Mesothelial cell of epicardium (in vitro differentiated cells): ENCODE measurements at places on chromosomes 5 and 9.

- no peak for DNase-seq
Measured at GRCh38 chr9:108609227-108609896, 246.4 kb downstream of the ACTL7B start.

DNA sequence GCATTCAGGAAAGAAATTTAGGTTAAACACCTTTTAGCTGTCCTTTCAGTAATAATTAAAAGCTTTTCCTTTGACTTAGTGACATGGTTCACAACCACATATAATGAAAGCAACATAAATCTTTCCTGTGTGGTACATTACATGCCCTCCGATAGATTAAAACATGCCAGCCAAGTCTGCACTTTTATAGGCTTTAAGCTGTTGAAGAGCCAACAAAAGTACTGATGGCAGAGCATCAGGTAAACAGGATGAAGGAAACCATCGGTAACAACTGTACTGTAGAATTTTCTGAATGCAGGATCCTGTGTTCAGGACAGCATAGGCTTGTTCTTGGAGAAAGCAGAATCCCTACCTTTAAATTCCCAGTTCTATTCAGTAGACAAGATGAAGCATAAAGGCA lies 226.6 kb downstream of the MLLT3 start:
- no peak for DNase-seq

GRCh38 chr5:131952301-131952857 lies 6.9 kb upstream of the MEIKIN start:
- no peak for DNase-seq

DNA sequence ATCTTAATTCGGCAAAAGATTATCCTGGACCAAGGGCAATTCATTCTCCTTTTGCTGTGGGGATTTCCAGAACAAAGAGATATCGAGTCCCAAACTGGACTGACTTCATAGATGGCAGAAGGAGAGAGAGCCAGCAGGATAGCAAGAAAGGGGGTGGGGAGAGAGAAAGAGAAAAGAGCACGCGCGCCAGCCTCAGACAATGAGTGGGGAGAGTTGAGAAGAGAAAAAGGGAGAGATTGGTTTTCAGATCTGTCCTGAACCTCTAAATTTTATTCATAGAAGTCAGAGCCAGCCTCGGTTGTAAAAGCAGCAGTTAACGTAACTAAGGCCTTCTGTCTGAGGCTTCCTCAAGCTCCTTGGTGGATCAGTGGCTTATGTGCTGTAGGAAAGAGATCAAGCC lies 55.3 kb upstream of the ALDH1B1 start:
- DNase-seq, result no peak

DNA sequence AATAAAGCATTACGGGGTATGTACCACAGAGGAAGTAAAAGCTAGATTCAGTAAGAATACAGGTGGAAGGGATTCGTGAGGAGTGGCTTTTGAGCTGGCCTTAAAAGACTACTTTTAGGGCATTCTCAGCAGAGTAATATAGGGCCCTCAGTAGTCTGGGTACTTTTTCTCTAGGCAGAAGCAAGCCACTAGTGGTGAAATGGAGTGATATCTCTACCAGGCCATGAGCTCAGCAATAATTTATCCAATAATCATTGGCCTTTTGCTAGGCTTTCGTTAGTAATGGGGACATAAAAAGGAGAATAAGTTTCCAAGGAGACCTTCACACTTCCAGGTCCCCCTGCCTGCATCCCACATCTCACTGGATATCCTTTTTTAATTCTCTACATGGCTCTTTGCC lies 1.7 kb downstream of the POLR3G start:
- no peak for DNase-seq

DNA sequence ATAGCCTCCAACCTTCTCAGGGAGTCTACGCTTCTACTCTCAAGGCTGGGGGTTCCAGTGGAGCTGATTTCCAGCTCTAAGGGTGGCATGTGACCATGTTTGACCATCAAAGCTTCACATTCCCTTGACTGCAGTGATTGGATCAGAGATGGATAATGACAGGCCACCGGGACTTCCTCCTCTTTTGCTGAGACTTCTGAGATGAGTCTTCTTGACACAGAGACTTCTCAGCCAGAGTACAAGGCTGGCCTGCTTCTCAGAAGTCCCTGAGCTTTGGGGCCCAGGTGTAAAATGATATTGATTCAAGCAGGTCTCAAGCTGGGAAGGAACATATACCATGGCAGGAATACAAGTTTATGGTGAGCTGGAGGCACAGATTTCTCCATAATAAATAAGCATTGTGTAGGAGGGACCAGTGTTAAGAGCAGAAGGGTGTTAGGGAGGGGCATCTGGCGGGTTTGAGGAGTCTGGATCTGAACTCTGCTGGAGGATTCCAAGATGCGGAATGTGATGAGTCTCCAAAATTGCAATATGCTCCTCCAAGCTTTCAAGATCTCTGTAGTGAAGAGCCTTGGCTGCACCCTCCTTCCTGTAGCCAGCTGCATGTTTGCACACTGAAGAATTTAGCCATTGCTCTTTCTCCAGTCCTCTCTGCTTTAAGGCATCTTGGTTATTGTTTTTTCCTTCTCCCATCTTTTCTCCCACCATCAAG lies 41.7 kb upstream of the HSD17B4 start:
- DNase-seq, result no peak

- no peak for DNase-seq
Measured at GRCh38 chr9:5832071-5832537, 813 bp downstream of the ERMP1 start.

GRCh38 chr9:105414947-105415661 lies 32.7 kb upstream of the FSD1L start:
- peak; percentile 44 for DNase-seq

DNA sequence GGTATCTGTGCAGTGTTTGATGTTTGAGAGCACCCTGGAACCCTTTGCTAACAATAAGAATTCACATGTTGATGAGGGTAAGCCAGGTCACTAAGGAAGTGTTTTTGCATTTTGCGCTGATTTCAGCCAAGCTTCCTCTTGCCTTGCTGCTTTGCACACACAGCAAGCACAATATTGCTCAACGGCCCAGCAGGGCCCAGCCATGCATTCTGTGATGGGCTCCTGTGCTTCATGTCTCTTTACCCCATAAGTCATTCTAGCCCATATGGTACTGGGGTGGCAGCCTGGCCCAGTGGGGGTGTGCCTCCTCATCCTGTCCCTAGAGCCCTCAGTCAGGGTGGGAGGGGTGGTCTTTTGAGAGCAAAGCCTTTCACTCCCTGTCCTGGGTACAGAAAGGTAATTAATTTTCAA lies 481.3 kb downstream of the GADD45G start:
- no peak for DNase-seq

DNA sequence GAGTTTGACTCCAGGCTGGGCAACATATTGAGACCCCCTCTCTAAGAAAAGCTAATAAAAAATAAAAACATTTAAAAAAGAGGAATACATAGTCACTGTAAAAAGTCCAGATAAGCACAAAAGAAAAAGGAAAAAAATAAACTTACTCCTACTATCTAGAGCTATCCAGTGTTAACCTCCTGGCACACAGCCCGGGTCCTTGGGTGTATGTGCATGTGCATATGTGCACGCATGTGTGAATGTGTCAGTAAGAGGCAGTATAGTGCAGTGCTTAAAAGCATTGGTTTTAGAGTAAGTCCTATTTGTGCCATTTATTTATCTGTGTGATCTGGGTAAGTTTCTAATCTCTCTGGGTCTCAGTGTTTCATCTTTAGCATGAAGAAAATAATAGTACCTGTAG lies 26.7 kb downstream of the FAM219A start:
- DNase-seq, result no peak

- no peak for DNase-seq
Measured at GRCh38 chr5:124736082-124736804, 10.2 kb downstream of the ZNF608 start.

DNA sequence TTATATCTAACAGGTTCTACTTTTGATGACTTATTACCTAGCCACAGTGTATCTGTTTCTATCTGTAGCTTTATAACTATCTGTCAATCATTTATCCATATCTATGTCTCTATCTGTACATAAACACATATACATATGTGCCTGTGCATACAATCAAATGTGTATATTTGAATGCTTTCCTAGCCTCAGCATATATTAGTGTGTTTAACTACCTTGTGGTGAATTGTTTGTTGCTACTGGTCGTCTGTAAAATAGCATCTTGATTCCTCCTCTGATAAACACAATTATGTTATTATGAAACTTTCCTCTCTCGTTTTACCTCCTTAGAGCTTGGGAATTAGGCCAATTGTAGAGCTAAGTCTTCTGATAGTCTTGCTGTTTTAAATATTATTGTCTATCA lies 44.4 kb downstream of the PARP8 start:
- no peak for DNase-seq

GRCh38 chr5:133371371-133372155 lies 240.8 kb downstream of the FSTL4 start:
- peak; percentile 34 for DNase-seq

- DNase-seq, result no peak
Measured at GRCh38 chr5:88675708-88676636, 207.0 kb downstream of the MEF2C start.

DNA sequence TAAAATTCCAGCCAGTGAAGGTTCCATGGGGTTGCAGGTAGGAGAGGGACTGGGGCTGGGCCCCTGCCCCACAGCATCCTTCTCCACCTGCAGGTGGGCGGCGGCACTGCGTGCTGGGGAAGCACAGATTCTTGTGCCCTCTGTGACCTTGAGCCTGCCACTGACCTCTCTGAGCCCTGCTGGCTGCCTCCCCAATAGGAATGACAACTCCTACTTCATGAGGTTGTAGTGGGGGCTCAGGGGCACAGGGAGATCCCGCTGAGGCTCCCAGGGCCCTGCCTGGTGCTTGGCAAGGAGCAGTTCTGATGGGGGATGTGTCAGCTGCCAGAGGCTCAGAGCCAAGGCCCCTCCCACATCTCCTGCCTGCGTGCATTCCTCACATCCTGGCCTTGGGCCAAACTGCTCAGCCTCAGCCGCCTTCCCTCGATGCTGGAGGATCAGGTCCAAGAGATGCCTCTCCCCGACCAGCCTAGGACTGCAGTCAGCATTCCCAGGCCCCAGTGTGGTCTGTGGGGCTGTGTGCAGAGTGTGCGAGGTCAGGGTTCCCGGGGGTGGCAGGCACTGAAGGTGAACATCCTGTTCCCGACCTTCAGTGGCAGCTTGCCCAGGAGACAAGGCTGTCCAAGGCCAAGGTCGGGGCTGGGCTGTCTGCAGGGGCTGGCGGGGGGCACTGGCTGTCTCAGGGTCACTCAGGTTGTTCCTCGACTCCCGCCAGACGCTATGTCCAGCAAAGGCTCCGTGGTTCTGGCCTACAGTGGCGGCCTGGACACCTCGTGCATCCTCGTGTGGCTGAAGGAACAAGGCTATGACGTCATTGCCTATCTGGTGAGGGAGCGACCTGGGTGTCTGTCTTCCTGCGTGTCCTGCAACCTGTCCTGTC lies 7.0 kb downstream of the ASS1 start:
- peak; percentile 92 for DNase-seq

GRCh38 chr5:134086943-134087305 lies 27.6 kb upstream of the TCF7 start:
- no peak for DNase-seq

DNA sequence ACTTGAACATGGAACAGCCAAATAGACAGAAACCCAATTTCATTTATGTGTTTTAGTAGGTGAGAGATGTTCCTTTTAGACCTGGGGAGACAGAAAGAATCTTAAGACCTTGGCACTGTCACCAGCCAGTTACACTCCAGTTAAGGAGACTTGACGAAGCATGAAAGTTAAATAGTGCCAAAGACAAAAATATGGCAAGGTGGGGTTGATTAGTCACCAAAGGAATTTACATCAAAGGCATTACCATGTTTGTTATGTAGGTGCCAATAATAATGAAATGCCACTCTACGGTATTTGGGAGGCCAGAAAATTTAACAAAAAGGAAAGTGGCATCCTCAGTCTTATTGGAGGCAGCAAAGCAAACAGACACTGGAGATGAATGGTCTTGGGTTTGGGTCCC lies 9.2 kb upstream of the IL12B start:
- no peak for DNase-seq

- no peak for DNase-seq
Measured at GRCh38 chr9:129889122-129889940, 54.1 kb downstream of the USP20 start.

GRCh38 chr5:173967241-173967640 lies 21.7 kb upstream of the C5orf47 start:
- no peak for DNase-seq

DNA sequence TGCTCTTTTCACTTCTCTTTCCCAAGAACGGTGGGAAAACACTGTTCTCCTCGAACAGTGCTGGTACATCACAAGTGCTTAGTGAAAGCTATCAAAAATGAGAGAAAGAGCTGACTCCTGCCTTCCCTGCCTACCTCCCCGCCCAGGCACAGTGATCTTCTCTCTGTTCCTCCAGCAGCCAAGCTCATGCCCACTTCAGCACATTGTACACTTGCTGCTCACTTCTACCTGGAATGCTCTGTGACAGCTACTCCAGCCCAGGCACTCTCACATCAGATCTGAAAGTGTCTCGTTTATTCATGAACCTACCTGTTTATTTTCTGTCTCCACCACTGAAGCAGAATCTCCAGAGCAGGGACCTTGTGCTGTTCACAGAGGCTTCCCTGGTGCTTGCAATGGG lies 1.8 kb downstream of the SLC35D2 start:
- no peak for DNase-seq

DNA sequence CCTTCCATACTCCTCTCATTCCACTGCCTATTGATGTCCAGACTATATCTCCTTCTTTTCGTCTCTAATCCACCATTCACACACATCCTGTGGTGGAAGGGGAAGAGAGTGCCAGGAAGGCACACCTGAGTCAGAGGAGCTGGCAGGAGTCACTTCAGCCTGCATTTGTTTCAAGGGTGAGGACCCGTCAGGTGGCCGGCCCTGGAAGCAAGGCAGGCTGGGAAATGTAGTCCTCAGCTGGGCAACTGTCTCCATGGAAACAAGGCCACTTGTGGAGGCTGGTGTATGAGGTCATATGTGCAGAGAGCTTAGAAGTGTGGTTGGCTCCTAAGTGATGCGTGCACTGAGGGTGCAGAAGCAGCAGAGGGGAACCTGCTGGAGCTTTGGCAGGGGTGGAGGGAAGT lies 278.4 kb downstream of the NSG2 start:
- DNase-seq, result no peak

DNA sequence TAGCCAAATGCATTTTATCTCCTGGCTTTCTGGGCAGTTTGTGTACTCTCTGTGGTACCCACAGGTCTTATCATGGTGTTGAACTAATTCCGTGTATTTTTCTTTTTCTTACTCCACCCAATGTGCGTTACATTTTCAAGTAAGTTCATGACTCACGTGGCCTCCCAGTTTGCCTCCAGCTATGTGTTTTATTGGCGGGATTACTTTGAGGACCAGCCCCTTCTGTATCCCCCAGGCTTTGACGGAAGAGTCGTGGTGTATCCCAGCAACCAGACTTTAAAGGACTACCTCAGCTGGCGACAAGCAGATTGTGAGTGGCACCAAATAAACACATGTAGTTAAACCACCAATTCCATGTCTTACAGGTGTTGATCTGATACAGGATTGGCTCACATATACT lies 3.2 kb downstream of the THG1L start:
- DNase-seq, result no peak

GRCh38 chr9:2480255-2480837 lies 141.2 kb upstream of the VLDLR start:
- no peak for DNase-seq

DNA sequence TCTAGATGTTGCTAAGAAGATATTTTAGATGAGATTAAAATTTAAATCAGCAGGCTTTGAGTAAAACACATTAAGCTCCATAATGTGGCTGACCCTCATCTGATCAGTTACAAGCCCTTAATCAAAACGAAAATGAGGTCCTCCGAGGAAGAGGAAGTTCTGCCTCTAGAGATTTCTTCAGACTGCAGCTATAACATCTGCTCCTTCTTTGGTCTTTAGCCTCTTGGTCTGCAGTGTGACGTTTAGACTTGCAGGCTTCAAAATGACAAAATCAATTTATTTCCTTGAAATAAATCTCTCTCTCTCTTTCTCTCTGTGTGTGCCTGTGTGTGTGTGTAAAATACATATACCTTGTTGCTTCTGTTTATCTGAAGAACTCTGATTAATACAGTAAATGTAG lies 1429.8 kb upstream of the CDH9 start:
- DNase-seq, result no peak
